Stimulated activated naive CD8-positive, alpha-beta T cell treated with anti-CD3 and anti-CD28 coated beads, Interleukin-15, Interleukin-2, amounts not matched to agents 100 U/mL and 50 U/mL, for 24 hours (primary cell): ENCODE measurements at places on chromosomes 1 and 21.
A peak's percentile ranks its signal among the peaks of the same experiment; 100 is the strongest.

- no peak for DNase-seq
These were observed 534.6 kb upstream of the PTBP2 start for GRCh38 chr1:96187020-96187419.

GRCh38 chr1:162040657-162041056 lies 17.0 kb upstream of the OLFML2B start:
- DNase-seq: no peak

GRCh38 chr1:240538776-240539430 lies 73.1 kb downstream of the GREM2 start:
- DNase-seq: no peak

DNA sequence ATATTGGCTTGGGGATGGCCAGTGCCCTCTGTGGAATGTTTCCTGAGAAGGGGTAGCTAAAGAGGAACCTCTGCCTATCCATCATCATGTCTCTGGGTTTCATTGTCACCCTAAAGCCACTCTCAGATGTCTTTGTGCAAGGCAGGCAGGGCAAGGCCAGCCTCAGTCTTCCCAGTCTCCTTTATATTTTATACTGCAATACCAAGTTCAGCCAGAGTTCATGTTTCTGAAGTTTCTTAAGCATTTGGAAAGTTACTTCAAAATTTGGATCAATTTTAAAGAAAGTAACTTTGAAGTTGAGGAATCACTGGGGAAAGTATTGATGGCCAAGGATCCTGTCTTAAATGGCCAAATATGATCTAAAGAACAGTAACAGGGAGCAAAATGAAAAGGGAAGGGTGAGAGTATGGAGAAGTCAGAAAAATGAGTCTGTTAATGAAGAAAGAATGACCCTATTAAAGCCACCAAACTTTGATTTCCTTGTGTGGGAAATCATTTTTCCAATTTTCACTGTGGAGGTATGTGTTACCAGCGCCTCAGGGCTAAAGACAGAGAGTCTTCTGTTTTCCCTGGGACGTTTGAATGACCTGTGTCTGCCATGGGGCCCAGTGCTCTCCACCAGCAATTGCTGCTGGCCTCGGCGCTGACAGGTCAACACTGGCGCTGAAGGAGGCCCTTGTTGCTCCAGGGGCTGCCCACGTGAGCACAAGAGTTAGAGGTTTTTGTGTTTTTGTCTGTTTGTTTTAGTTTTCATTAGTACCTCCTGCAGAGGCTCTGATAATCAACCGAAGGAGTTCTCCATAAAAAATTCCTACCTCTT lies 93.9 kb downstream of the ATP5PO start:
- DNase-seq: no peak

DNA sequence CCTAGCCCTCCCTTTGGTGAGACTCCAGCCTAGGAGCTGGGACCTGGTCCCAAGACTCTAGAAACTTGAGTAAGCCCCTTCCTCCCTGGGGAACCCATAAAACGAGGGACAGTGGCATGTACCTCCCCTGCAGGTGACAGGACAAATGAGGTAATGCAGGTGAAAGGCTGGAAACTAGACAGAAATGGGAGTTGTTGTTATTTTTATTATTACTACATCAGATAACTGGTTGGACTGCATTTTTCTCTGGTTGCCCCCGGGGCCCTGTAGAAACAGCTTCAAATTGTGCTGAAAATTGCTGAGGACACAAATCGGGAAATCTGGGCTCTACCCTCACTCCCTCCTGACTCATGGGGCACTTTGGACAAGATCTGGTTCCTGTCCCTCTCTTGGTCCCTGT lies 132.3 kb upstream of the WNT4 start:
- no peak for DNase-seq

DNA sequence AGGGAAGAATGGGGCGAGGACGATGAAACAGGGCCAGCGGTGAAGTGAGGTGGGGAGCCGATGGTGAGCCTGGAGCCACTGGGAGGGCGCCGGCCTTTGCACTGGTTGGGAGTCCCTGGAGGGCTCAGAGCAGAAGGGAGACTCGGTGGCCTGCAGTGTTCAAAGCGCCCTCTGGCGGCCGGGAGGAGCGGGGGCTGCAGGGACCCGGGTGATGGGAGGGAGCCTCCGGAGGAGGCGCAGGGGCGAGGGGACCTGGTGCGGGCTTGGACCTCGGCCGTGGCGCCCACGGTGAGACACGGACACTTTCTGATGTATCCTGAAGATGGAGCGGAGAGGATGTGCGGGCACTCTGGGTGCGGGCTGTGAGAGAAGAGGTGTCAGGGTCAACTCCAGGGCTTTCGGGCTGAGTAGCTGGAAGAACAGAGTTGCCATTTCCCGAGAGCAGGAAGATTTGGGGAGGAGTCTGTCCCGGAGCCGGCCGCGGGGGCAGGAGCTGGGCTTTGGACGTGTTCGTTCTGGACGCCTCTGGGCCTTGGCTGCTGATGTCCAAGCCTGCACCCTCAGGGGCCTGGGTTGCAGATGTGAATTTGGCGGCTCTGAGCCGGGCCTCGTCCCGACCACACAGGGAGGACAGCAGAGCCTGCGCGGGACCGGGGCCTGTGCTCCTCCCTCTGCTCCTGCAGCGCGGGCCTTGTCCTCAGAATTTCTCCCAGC lies 29.7 kb downstream of the HEYL start:
- peak; percentile 90 for DNase-seq

DNA sequence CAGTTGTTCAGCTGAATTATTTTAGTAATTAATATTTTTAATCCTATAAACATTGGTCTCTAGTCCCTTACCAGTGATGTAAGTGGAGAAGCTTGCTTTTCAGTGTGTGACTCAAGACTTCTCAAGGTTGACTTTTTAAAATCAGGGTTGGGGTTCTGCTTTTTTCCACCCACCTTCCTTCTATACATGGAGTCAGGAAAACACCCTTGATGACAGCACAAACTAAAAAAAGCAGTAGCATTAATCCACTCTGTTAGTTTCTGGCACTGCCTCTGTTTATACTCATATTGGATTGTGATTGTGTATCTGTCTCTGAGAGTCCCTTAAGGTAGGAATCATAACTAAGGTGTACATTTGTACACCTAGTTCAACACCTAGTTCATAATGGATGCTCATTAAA lies 8.3 kb upstream of the PLEKHO1 start:
- DNase-seq: no peak

DNA sequence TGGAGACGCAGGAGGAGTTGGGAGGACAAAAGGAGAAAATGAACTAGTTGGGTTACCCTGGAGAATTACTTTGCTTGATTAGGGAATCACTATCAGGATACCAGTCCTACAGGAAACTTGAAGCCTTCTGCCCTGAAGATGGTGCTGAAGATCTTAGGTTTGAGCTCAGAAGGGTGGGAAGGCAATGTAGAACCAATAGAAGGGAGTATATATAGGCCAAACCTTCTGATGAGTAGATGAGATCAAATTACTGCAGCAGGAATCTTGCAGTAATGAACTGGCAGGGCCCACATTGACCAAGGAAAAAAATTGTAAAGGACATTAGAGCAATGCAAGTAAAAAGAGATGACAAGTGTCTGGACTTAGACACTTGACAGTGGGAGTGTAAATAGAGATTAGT lies 116.3 kb upstream of the CACYBP start:
- no peak for DNase-seq

GRCh38 chr1:189607477-189608096 lies 870.1 kb downstream of the BRINP3 start:
- no peak for DNase-seq

DNA sequence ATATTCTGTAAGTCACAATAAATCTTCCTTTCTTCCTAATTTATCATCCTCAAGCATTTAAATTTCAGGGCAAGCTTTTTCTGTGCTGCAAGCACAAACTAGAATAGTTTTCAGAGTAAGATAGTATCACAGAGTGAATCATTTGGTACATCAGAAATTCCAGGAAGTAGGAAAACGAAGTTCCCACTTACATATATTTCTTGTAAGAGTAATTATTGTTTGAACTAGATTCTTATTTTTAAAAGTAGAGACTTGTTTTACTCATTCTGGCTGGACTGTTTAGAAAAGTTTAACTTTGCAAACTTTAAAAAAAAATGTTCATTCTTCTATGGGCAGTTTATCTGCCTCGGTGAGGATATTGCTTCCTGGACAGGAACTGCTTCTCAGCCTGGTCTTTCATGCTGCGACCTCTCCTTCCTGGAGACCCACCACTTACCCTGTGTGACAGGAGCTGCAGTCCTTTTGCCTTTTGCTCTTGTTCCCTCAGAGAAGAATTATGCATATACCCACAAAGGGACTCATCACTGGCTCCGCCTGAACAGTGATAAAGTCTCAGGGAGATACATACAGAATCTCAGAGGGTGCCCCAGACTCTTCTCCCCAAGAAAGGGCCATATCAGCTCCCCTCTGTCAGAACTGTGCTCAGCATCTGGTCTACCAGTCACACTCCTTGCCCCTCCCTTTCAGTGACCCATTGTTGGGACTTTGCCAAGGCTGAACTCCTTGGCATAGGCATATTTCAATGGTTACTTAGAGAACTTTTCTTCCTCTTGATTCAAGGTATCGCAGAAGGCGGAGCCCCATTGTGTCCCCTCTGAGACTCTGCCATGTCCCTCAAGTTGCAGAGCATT lies 102.7 kb upstream of the CD55 start:
- no peak for DNase-seq

GRCh38 chr1:159952932-159953331 lies 1.1 kb downstream of the SLAMF9 start:
- DNase-seq: no peak

DNA sequence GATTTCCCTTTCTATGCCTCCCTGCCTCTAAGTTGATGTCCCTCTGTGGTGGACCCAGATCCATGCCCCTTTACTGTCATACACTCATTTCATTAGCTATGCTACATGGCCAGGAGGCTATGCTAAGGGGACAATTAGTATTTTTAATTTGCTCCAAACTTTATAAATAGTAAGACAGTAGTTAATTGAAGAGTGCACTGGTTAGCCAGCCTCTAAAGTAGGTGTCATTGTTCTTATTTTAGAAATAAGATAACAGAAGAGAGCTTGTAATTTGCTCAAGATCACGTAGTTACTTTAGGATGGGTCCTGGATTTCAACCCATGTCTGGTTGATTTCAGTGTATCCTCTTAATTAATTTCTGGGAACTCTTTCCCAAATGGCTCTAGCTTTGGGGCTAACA lies 29.4 kb upstream of the GNG12 start:
- no peak for DNase-seq

- DNase-seq: no peak
These were observed 39.7 kb upstream of the TIAM1 start for GRCh38 chr21:31383770-31384169.

- DNase-seq: no peak
These were observed 9.7 kb downstream of the LPAR3 start for GRCh38 chr1:84883286-84883685.

GRCh38 chr1:95924684-95925083 lies 690.7 kb downstream of the RWDD3 start:
- DNase-seq: no peak

GRCh38 chr1:41427122-41427913 lies 57.2 kb downstream of the EDN2 start:
- no peak for DNase-seq

DNA sequence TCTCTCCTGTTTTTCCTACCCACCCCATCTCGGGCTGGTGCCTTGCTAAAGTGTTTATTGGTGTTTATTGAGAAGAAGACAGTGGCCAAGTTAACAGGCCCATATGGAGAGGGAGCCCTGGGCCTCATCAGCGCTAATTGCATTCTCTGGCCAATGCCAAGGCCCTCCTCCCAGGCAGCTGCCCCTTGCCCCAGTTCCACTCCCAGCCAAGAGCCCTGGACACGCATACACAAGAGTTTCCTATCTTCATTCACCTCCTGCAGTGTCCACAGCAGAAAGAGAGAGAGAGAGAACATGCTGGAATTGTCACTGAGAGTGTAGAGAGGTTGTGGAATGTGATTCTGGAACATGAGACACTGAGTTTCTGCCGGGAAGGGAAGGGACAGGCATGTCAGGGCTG lies 25.4 kb upstream of the VWA5B1 start:
- DNase-seq: no peak

- no peak for DNase-seq
These were observed 163.4 kb upstream of the CACNA1E start for GRCh38 chr1:181319907-181320306.

DNA sequence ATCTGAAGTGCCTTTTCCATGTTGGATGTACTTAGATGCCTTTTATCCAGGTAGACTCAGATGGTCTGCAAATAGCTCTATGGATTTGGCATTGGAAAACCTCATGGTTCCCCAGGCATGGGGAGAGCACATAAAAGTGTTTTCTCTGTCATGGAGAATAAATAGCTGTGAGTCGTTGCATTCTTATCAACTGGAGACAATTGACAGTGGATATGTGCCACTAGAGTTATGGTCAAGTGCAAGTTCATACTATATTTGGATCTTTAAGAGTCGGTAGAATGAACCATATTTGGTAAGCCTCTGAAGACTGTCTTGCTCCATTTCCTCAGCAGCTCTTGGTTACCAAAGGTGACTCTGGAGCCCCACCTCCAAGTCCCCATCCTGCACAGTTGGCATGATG lies 83.7 kb downstream of the ROR1 start:
- no peak for DNase-seq
